A673 (cell line): ENCODE measurements at places on chromosomes 5 and 9. TPM values are rescaled to one million over a fixed set of nuclear protein-coding genes. Genes with fewer than 3 reads are reported as not detected.

DNA sequence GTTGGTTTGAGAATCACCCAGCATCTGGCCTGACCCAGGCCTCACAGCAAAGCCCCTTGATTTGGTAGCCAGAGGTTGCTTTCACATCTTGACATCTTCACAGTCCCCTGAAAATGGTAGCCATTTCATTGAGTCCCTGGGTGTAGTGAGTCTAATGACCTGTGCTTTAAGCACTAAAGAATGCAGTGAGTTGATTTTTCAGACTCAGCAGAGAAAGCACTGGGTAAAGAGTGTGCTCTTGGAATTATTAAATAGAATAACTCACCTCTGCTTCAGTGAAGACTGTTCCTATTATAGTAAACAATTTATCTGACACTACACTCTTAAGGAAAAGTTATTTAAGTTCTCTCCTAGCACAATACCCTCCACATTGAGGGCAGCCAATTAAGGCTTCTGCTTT is 56.2 kb downstream of the PTCD2 start:
- no peak for DNase-seq

DNA sequence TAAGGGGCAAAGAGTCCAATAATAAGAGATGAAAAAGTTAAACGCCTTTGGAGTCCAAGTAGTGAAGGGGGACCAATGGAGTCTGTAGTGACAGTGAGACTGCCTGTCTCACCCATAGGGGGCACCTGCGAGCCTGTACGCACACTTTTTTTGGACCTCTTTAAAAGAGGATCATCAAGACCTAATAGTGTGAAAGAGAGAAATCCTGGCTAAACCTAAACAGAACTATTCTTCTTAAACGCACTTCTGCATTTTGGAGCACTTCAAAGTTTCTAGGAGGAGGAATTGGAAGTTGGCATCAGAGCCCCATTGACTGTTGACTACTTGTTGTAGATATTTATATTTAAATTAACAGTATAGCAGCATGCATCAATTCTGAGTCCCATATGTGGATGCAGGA is 636.1 kb upstream of the KLF4 start:
- DNase-seq, result no peak

DNA sequence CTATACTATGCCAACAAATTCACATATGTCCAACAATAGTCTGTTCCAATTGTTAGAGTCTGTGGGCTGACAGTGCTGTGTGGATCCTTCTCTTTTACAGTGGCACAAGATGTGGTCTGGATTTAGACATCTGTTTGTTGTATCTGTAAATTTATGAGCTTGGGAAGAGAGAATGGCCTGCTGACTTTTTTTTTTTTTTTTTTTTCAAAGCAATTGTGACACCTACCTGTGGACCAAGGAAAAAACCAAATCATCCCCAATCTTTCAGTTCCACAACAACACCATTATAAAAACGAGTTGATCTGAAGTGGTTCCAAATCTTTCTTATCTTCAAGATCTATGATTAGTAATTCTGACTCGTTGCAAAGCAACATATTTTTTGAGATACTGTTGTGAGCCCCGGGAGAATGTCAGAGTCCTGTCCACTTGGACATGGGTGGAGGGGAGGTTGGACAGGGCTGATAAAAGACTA is 4.9 kb downstream of the IRX2 start:
- DNase-seq, result no peak

Gene GFI1B
- total RNA-seq, result not detected in 2 replicates

GRCh38 chr5:141605523-141606277 is 13.1 kb downstream of the DIAPH1 start:
- DNase-seq, result no peak

DNA sequence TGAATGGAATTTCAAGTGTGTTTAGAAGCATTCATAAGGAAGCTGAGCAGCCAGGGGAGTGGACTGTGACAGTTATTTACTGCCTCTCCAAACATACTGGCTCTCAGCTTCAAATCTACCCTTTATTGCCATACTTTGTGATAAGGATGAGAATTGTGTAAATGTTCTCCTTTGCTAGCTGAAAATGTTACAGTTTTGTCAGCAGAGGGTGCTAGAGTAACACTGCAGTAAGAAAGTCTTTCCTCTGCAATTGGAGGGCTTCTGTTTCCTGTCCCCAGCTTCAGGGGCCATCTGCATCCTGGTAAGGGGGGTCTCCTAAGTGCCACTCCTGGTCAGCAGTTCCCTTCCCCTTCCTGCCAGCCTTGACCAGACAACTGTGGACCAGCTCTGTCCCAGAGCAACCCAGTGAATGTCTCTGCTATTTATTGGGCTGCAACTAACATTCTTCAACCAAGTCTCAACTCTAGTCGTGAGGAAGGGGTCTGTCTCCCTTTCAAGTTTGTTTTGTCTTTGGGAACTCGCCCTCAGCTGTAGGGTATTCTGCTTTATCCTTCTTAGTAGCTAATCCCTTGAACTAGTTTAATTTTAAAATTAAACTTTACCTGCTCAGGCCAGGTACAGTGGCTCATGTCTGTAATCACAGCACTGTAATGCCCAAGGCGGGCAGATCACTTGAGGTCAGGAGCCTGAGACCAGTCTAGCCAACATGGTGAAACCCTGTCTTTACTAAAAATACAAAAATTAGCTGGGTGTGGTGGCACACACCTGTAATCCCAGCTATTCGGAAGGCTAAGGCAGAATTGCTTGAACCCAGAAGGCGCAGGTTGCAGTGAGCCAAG is 45.3 kb downstream of the RAPGEF6 start:
- DNase-seq, result peak; percentile 61

DNA sequence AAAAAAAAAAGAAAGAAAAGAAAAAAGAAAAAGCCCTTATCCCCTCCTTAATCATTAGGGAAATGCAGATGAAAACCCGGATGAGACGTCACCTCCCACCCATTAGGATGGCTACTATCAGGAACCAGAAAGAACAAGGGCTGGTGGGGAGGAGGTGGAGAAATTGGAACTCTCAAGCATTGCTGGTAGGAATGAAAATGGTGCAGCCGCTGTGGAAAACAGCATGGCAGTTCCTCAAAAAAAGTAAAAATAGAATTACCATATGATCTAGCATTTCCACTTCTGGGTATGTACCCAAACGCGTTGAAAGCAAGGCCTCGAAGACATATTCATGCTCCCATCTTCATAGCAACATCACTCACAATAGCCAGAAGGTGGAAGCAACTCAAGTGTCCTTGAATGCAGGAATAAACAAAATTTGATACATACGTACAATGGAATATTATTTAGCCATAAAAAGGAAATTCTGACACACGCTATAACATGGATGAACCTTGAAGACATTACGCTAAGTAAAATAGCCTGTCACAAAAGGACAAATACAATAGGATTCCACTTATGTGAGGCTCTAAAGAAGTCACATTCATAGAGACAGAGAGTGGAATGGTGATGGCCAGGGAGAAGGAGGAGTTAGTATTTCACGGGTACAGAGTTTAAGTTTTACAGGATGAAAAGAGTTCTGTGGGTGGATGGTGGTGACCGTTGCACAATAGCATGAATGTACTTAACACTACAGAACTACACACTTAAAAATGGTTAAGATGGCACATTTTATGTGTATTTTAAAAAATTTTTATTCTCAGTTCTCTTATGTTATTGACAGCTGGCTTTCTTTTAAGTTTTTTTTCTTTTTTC is 166.8 kb upstream of the IER5L start:
- no peak for DNase-seq

DNA sequence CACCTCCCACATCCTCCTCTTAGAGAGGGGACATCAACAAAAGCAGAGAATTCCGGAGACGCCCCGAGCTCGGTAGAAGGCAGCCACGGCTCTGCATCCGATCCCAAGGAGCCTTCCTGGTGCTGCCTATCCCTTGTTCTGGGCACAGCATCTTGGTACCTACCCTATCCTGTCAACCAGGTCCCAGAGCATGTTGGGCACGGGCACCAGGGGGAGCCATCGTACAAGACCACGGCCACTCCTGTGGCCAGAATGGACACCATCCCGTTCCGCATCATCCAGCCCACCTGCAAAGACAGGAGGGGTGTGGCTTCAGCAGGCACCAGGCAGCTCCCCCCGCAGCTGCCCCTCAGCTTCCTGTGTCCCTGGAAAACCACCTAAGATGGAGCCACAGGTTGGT is 62.7 kb upstream of the ZNF354A start:
- DNase-seq, result peak; percentile 9

Gene NR5A1
- total RNA-seq, result not detected in 2 replicates
